Naive thymus-derived CD8-positive, alpha-beta T cell (primary cell): ENCODE measurements at places on chromosomes 7 and 10. TPM values are rescaled to one million over a fixed set of nuclear protein-coding genes. Genes with fewer than 3 reads are reported as not detected.

The TSPAN33 gene
- 13.3 TPM for total RNA-seq

DNA sequence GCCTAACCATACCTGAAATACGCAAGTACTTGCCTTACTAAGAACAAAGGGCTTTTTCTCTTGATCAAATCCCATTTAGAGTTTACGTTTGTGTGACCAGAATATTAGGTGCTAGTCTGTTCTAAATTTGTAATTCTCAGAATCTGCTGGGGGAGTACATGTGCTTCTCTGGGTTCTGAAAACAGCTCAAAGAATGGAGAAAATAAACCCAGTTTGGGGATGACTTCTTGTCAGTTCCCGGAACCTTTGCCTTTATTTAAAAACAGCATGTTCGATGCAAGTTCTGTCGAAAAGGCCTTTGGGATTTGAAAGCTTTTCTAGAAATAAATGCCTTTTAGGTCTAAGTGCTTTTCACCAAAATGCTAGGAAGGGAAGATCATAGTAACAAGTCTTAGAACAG lies 147.0 kb downstream of the ARID5B start:
- DNase-seq, result no peak

GRCh38 chr10:114650266-114650665 lies 7.8 kb downstream of the ABLIM1 start:
- DNase-seq, result no peak

The ADCY1 gene
- not detected for total RNA-seq

GRCh38 chr7:143282124-143282523 lies 2.6 kb upstream of the TMEM139 start:
- DNase-seq, result no peak

DNA sequence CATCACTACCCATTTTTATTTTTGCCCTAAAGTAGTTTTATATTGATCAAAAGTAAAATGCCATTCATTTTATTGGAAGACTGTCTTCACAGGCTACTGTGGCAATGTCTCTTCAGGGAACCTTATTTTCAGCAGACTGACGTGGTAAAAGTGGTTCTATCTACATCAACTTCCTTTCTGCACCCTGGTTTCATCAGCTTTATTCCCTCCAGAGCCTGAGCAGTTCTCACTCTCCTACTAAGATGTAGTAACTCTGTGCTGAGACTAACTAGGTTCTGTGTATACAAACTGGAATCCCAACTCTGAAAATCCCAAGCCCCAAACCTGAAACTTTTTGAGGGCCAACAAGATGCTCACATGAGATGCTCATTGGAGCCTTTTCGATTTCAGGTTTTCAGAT lies 155.3 kb downstream of the SFMBT2 start:
- no peak for DNase-seq

DNA sequence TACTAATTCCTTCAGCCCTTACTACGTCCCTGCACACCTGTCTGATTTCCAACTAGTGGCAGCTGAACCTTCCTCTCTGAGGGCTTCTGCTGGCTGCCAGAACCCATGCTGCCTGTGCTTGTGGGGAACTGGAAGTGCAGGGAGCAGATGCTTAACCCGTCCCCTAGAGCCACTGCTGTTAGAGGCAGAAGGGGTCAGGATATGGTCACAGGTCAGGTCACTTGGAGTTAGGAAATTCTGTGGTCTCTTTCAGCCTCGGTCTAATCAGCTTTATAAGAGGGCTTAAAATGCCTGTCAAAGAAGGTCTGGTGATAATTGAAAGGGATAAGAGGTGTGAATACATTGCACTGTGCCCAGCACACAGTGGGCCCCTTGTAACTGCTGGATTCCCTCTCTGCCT lies 82.0 kb downstream of the PLPP4 start:
- DNase-seq, result no peak

DNA sequence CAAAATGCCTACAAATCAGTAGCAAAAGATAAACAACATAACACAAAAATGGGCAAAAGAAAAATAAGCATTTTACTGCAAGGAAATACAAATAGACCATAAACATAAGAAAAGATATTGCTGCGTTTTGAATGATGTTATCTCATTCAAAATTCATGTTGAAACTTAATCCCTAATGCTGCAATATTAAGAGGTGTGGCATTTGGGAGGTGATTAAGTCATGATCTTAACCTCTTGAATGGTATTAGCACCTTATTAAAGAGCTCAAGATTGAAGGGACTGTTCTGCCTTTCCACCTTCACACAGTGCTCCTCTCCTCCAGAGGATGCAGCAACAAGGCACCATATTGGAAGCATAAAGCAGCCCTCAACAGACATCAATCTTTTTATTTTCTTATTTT lies 12.4 kb upstream of the TNKS2 start:
- no peak for DNase-seq
